ENCODE measurements at places on chromosomes 16 and 17. TPM values are rescaled to one million over a fixed set of nuclear protein-coding genes. Genes with fewer than 3 reads are reported as not detected.
A peak's percentile ranks its signal among the peaks of the same experiment; 100 is the strongest.

GRCh38 chr16:35636480-35637230 is 2177.2 kb downstream of the TP53TG3F start:
- no peak for DNase-seq

DNA sequence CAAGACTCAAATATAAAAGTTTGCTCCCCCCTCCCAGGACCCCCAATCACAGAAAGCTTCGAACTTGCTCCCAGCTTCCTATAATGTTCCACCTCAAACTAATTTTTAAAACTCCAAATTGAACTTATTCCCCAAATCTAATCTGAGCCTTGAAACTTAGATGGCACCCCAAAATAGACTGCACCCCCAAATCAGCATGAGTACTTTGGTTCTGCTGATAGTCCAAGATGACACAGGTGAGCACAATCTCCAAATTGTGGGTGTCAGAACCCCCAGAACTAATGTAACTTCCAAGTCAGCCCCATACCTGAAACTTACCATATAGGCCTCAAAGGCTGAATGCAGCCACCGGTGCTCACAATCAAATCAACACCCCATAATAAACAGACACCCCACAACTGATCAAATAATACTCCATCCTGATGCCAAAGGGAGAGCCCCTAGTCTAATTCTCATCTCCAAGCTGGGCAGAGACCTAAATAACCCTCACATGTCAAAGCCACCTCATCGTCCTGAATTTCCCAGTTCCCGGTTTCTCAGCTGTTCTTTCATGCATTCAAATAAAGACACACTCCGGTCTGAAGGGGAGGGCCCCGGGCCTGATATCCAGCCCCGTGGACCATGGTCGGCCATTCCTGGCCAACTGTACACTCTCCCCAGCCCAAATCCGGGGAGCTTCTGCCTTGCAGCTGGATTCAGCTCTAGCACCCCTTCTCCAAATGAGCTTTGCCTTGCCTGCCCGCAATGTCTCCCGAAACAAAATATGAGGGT is 1.8 kb upstream of the BCL6B start:
- peak; percentile 56 for DNase-seq

DNA sequence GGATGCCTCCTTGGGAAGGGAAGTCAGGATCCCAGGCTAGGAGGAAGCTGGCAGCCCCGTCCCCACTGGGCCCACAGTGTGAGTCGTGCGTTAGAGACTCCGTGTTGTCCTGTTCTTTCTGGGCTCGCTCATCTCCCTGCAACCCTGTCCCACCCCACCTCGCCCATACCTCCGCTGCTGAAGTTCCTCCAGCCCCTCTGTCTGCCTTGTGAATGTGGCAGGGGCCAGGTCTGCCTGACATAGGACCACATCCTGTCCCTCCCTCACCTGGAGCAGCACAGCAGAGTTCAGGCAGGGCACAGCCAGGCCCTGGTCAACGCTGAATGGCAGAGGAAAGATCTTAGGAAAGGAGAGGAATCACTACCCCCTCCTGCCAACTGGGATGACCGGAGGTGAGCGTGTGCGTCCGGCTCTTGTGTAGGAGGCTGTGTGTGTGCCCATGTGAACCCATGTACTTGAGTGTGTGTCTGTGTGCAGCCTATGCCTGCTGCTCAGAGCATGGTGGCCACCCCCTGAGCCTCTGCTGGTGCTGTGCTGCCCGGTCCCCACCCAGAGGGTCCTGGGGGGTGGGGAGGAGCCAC is 12.8 kb downstream of the KCNJ18 start:
- DNase-seq = no peak

GRCh38 chr17:74680941-74681340 is 31.8 kb downstream of the CD300LF start:
- DNase-seq = no peak

DNA sequence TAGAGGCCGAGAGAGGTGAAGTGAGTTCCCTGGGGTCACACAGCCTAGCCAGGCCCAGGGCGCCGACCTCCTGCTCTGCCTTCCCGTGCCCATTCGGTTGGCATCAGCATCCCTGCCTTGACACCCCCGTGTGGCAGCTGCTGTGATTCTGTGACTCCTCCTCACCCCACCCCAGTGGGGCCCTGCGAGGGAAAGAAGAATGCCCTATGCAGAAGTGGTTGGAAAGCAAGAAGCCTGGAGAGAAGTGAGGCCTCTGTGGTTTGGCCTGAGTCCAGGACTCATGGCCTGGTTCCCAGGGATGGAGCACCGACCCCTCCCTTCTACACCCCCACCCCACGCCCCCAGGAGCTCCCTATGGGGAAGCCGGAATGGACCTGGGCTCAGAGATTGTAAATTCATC is 296.2 kb downstream of the SEC14L1 start:
- no peak for DNase-seq

GRCh38 chr16:30476991-30477390 is 4.4 kb downstream of the ITGAL start:
- DNase-seq = no peak

DNA sequence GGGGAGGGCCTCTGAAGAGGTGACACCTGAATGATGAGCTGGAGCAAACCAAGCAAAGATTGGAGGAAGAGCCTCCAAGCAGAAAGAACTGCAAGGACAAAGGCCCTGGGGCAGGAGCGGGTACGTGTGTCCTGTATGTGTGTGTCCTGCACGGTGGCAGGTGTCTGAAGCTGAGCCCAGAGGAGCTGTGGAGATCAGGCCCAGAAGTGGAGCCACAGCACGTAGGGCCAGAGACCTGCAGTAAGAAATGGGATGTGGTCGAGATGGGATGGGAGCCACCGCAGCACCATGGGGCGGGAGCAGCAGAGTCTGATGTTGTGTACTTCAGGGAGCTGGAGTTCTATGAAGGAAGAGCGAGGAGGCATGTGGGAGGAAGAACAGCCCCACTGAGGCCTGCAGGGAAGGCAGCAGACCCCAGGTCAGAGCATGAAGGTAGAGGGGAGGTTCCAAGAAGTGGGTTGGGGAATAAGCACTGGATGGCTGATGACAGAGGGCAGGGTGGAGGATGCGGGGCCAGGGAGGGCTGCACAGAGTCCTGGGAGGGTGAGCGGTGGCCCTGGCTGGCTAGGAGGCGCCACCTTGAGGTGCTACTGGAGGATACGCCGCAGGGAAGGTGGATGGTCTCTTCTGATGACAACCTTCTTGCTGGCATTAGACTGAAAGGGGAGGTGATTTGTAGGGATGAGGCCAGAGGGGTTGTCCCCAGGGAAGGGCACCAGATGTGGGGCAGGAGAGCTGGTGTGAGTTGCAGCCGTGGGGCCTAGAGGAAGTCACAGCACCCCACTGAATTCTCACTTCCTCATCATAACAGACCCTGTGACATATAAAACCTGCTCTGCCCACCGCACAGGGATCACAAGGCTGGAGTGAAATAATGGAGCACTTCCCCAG is 10.6 kb upstream of the CETP start:
- DNase-seq = peak; percentile 88

GRCh38 chr16:85125570-85126393 is 13.5 kb upstream of the CIBAR2 start:
- no peak for DNase-seq

GRCh38 chr17:29111816-29112499 is 68.2 kb downstream of the MYO18A start:
- DNase-seq = peak; percentile 96

DNA sequence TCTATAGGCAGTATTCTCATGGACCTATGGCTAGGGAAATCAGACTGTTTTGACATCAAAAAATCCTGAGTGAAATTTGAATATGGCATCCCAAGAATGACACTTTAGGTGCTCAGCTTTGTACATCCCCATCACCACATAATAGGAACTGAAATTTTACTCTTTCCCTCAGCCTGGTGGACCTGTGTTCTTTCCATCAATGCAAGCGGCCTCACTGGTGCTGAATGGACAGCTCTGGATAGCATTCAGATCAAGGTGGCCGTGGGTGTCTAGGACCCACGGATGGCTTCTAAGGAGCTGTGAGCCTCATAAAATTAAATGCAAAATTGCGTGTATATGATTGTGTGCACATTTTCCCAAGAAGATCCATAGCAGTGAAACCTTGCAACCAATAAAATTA is 152.6 kb downstream of the MAP2K6 start:
- peak; percentile 64 for DNase-seq

DNA sequence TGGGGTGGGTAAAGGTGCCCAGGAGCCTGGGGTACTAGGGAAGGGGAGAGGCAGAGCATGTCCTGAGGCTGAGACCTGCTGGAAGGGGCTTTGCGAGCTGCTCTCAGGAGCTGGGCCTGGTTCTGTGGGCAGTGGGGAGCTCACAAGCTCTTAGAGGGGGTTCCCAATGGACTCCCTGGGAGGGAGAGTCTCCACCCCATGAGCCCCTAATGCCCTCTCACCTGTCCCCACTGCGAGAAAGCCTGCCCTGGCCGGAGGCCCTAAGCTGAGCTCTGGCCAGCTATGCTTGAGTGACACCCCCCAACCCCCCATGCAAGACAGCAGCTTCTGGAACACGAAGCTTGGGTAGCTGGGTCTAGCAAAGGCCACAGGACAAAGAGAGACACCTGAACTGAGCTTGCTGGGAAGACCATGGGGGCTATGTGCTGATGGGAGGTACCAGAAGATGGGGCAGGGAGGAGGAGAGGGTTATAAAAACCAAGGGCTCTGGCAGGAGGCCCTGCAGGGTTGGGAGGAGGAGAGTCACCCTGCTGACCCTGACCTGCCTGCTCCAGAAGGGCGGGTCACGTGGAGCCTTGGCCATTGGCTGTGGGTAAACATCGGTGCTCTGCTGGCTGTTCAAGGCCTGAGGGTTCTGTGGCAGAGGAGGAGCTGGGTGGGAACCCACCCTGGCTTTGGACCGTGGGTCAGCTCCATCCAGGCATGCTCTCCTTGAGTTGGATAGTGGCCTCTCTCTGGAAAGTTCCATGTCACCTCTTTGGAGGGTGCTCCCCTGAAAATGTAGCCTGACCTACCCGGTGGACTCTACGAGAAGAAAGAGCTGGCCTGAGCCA is 106.7 kb downstream of the RAB11FIP4 start:
- DNase-seq = no peak

GRCh38 chr17:45320931-45321461 is 4.2 kb upstream of the MAP3K14 start:
- no peak for DNase-seq

GRCh38 chr17:82267575-82268379 is 5.7 kb downstream of the CSNK1D start:
- DNase-seq = no peak

- DNase-seq = no peak
Observed at GRCh38 chr16:1042049-1042744, 30.4 kb upstream of the SSTR5 start.

- DNase-seq = no peak
Observed at GRCh38 chr17:58911741-58912343, 156.2 kb downstream of the PPM1E start.

DNA sequence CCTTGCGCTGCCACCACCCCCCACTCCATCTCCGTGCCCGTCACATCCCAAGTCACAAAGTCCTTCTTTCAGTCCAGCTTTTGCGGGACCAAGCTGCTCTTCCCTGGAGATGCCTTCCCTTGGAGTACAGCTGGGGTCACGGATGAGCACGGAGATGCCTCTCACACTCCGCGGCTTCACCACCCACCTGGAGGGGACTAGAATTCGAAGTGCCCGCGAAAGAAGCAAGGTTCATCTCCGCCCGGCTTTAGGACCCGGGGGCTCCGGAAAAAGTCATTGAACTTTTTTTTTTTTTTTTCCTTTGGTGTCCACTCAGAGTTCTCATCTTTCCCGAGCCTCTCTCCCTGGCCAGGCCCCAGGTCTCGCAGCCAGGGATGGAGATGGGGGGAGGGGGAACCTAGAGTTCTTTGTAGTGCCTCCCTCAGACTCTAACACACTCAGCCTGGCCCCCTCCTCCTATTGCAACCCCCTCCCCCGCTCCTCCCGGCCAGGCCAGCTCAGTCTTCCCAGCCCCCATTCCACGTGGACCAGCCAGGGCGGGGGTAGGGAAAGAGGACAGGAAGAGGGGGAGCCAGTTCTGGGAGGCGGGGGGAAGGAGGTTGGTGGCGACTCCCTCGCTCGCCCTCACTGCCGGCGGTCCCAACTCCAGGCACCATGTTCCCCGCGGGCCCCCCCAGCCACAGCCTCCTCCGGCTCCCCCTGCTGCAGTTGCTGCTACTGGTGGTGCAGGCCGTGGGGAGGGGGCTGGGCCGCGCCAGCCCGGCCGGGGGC is at the start of gene FKBP10:
TSS of gene FKBP10 (plus strand) at position 624 of the 771 bp plus-strand sequence. CDS start at position 655, 31 bp downstream.
- peak; percentile 96 for DNase-seq

- no peak for DNase-seq
Observed at GRCh38 chr16:69199382-69199781, 12.4 kb downstream of the SNTB2 start.

DNA sequence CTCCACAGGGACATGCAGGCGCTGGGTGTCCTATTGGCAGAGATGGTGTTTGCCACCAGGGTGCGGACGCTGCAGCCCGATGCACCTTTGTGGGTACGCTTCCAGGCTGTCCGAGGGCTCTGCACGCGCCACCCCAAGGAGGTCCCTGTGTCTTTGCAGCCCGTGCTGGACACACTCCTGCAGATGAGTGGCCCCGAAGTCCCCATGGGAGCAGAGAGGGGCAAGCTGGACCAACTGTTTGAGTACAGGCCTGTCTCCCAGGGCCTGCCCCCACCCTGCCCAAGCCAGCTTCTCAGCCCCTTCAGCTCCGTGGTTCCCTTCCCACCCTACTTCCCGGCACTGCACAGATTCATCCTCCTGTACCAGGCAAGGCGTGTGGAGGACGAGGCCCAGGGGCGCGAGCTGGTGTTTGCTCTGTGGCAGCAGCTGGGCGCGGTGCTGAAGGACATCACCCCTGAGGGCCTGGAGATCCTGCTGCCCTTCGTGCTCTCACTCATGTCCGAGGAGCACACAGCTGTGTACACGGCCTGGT is 2.8 kb downstream of the WDR81 start:
- no peak for DNase-seq

DNA sequence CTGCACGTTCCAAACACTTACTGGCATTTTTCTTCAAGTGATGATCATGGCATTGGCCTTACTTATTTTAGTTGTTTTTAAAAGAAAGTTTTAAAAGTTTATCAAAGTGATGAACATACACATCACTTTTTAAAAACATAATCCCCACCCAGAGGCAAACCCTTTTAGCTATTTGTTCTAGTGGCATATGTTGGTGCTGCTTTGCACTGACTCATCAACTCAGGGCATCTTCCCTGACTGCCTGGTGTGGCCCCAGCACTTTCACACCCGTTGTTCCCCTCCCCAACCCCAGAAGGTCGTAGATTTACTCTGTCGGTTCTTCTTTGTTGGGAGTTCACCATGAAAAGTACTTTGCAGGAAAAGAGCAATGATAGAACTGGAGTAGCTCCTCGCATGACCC is 161.3 kb downstream of the RPTOR start:
- DNase-seq = no peak

GRCh38 chr16:1096169-1097082 is at the start of gene C1QTNF8:
Gene C1QTNF8, minus strand, starts transcription at chr16:1096244. Its CDS starts 1,322 bp downstream, at chr16:1094922.
- DNase-seq = no peak

SLC5A10 gene
- total RNA-seq = 0.11 TPM

TPSD1 gene
- not detected for total RNA-seq

OTOA gene
- not detected for total RNA-seq

CHRNB1 gene
- 8.7 TPM for total RNA-seq

AXIN2 gene
- 64.8 TPM for total RNA-seq

EMP2 gene
- 20.7 TPM for total RNA-seq

FBXO39 gene
- 0.16 TPM for total RNA-seq

HSD17B2 gene
- not detected for total RNA-seq

KRTAP4-9 gene
- not detected for total RNA-seq

CBFB gene
- total RNA-seq = 65.7 TPM
